ENCODE measurements at places on chromosomes 12 and 14.
A peak's percentile ranks its signal among the peaks of the same experiment; 100 is the strongest.

GRCh38 chr12:110619534-110619953 lies 5.6 kb downstream of the TCTN1 start:
- peak; percentile 75 for DNase-seq

DNA sequence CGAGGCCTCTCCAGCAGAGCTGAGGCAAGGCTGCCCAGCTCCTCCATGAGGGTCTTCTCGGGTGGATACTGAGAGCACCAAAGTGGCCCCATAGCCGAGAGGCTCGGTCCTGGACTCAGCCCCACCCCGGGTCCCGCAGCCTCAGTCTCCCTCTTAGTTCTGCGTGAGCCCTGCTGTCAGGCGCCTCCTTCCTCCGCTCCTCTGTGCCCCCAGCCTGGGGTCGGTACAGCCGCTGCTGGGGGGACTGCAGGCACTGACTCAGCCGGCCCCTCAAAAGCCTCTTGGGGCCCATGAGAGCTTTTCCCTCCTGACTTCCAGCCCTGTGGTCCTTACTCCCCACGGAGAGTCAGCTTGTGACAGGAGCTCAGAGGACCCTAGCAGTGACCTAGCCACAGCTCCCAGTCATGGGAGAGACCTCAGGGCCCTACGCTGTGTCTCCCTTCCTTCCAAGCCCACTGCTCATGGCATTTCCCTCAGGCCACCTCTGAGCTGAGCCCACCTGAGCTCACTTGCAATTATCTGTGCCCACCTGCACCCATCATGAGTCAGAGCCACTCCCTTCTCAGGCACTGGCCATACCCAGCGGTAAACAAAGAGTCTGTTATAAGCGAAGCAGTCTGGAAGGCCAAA lies 295.0 kb upstream of the RTL1 start:
- DNase-seq, result no peak

GRCh38 chr12:3718100-3718499 lies 34.8 kb downstream of the CRACR2A start:
- DNase-seq, result no peak

- no peak for DNase-seq
These were observed 87.0 kb downstream of the GLT1D1 start for GRCh38 chr12:128940090-128940888.

DNA sequence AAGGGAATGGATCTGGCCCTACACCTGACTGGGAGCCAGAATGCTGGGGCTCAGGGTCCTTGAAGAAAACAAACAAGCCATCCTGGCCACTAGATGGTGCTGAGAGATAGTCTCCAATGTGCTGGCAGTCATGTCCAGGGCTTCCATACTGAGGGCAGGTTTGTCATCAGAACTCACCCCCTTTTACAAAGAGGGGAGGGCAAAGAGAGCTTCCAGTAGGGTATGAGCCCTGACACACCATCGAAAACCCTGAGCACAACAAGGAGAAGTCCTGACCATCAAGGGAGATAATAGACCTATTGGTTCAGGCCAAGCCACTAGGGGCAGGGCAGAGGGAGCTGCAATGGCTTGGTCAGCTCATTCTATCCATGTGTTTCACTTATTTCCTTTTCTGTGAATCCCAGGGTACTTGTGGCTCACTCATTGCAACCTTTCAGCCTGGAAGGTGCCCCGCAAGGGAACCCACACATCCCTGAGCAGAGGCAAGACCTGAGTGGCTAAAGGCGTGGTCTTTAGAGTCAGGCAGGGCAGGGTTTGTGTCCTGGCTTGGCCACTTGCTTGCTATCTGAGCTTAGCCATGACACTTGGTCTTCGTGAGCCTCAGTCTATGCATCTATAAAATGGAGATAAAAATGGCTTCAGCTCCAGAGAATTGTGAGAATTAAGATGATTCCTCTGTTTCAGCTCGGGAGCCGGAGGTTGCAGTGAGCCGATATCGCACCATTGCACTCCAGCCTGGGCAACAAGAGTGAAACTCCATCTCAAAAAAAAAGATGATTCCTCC lies 6.2 kb upstream of the PLEKHH1 start:
- DNase-seq, result peak; percentile 53

DNA sequence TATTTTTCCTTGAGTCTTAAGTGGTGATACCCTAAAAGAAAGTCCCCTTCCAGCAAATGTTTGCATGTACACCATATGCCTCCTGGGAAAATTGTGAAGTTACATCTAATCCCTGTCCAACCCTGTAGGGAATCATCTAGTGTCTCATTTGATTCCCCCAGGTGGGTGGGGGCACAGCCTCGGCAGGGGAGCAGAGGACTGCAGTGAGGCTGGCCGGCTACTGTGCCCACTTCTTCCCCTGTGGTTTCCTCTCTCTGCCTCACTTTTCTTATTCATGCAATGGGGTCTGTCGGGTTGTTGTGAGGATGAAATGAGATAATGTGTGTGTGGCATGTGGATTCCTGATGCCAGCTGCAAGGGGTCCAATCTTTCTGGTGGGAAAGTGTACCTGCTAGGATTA lies 6.0 kb downstream of the PAPLN start:
- DNase-seq, result no peak

DNA sequence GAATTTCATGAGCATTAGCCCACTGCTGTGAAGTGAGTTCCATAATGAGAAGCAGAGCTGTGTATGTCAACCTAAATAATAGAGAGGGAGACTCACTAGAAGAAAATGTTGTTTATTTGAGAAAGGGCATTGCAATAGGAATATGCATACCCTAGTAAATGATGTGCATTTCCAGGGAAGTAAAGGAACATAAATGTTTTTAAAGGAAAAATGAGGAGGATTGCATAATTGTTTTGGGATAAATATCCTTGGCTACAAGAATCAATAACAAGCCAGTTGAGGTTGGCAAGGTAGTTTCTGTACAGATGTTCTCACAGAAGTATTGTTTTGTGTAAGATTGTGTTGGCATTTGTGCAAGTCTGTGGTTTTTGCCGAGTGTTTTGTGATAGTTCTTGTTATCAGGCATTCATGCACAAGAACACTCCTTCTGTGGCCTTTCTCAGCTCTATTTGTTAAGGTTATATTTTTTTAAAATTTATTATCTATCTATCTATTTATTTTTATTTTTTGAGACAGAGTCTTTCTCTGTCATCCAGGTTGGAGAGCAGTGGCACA lies 47.1 kb downstream of the EMP1 start:
- no peak for DNase-seq

DNA sequence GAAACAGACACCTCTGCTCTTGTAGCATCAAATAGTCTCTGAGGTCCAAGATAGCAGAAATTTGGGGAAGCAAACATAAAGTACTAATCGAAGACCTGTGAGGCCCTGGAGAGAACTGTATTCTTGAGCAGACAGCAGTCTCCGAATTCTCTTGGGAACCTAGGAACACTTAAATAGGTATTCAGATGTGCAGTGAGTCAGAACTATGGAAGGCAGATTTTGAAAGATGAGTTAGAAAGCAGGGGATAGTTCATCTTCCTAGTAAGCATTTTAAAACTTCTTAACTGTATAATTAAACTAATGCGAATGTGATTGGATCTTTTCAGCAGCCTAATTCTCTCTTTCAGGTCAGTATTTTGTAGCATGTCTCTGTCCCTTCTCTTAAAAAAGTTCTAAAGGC lies 30.6 kb downstream of the NAA30 start:
- DNase-seq, result no peak

GRCh38 chr12:23950210-23950774 lies 822 bp upstream of the SOX5 start:
- DNase-seq, result no peak

- DNase-seq, result no peak
These were observed 3.5 kb upstream of the KLRD1 start for GRCh38 chr12:10304161-10304574.

- no peak for DNase-seq
These were observed 180.5 kb downstream of the KITLG start for GRCh38 chr12:88399811-88400210.

DNA sequence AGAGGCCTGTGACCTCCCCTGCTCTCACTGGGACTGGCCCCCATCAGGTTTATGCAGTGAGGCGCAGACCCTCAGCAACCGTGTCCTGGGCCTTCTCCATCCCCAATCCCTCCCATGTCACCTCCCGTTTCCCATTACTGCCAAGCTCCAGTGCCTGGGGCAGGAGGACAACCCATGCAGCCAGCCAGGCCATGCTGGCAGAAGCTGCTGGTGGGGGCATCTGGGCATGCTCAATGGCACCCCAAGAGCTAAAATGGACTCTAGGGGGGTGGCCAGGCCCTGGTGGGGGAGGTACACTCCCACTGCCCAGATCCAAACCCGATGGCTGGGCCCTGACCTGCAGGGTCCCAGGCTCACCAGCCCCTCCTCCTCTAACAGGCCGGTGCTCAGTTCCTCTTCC lies 20.5 kb upstream of the GPR132 start:
- no peak for DNase-seq
